ENCODE measurements at places on chromosomes 7 and 10. TPM values are rescaled to one million over a fixed set of nuclear protein-coding genes. Genes with fewer than 3 reads are reported as not detected.

Gene RAPGEF5
- not detected for total RNA-seq

Gene C7orf25
- 2.3 TPM for total RNA-seq

Gene ABCC2
- 4.2 TPM for total RNA-seq

Gene PLEKHS1
- not detected for total RNA-seq

Gene SFRP5
- 0.46 TPM for total RNA-seq

Gene GHRHR
- not detected for total RNA-seq

Gene TEX36
- total RNA-seq: not detected

Gene ZFAND2A
- 38.6 TPM for total RNA-seq

Gene CREB5
- 3.6 TPM for total RNA-seq

Gene TMEM176B
- total RNA-seq: not detected

Gene C7orf57
- not detected for total RNA-seq

Gene SPDYE8
- total RNA-seq: not detected

Gene ANKRD7
- not detected for total RNA-seq

Gene NOLC1
- 98.5 TPM for total RNA-seq

Gene LRRC18
- not detected for total RNA-seq

Gene MTURN
- 2.7 TPM for total RNA-seq

Gene WNT8B
- total RNA-seq: not detected

Gene PNLIPRP2
- total RNA-seq: not detected

Gene MYL10
- not detected for total RNA-seq

Gene NUTM2B
- 1.2 TPM for total RNA-seq

Gene RFC2
- total RNA-seq: 14.1 TPM

Gene MBL2
- total RNA-seq: not detected

Gene C10orf67
- total RNA-seq: not detected

Gene PTPRN2
- total RNA-seq: 0.96 TPM

Gene UNCX
- total RNA-seq: not detected

Gene SLC13A1
- not detected for total RNA-seq

Gene SERPINE1
- total RNA-seq: 0.08 TPM

Gene MEIG1
- total RNA-seq: not detected

Gene PLAC9
- not detected for total RNA-seq

Gene NAT16
- not detected for total RNA-seq

Gene TMEM176A
- total RNA-seq: not detected

Gene ARHGAP22
- 1.6 TPM for total RNA-seq

Gene SLC18A2
- 1.1 TPM for total RNA-seq

Gene IQUB
- total RNA-seq: not detected

Gene GIMAP2
- 269 TPM for total RNA-seq

Gene POU6F2
- total RNA-seq: not detected

Gene MPP7
- 32.7 TPM for total RNA-seq

Gene PPP1R17
- not detected for total RNA-seq

Gene TSPAN33
- total RNA-seq: 14.8 TPM

Gene ATP6V0A4
- total RNA-seq: not detected

Gene MGAM2
- total RNA-seq: not detected

Gene MMD2
- total RNA-seq: not detected

Gene VGF
- total RNA-seq: not detected

Gene FOXP2
- total RNA-seq: not detected

Gene INSYN2A
- not detected for total RNA-seq

Gene CD36
- 3.0 TPM for total RNA-seq

Measured in naive thymus-derived CD4-positive, alpha-beta T cell (primary cell).